ELF-1 (cell line): ENCODE measurements at places on chromosomes 2 and 18.

DNA sequence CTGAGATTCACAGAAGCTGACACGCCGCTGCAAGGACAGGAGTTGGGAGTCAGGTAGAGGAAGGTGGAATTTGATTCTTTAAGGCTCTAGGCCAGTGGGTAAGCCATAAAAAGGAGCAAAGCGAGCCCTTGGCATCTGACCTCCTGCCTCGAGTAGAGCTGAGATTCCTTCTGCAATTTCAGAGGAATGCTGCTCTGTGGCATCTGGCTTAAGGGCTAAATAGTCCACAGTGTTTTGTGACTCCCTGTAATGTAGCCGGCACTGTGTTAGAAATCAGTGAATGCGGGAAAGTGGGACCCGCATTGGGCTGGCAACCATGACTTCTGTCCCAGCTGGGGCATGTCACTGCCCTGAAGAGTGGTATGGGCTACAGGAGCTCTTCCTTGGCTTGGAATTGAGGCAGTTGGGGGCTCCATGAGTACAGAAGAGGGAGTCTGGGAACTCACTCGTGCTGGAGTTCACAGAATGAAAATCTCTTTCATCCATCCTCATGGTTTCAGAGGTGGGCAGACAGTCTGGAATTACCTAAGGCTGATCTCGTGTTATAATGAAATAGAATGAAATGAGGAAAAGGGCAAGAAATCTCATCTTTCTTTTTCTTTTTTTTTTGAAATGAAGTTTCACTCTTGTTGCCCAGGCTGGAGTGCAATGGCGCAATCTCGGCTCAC lies 12.7 kb upstream of the MYCN start:
- DNase-seq = peak; percentile 75

GRCh38 chr18:55732227-55733106 lies 144.5 kb upstream of the TCF4 start:
- no peak for DNase-seq

DNA sequence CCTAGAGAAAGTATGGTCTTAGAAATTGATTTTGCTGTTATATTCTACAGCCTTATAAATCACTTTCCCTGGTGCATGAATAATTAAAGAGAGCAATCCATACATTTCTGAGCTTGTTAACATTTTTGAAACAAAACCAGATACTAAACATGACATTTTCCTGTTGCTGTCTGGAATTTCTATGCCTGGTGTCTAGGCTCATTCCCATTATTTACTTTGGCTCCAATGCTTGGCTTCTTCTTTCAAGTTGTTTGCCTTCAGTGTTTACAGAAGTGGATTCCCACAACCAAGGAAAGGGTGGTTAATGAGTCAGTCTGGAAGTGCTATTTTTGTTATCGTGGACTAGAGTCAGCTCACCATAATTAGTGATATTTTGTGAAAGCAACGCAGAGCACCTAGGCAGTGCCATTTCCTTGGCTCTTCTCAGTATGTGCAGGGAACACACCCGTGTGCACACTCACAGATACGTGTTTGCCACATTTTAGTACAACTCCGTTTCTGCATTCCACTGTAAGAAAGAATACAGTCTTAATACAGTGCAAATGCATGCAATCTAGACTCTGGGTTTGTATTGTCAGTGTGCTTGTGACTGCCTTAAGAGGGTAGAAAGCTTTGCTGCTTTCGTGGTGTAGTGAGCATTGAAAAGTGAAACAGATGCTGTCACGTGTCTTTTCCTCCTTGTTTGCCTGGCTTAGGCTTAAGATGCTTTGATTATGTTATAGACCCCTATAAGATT lies 185.0 kb upstream of the RASGRP3 start:
- no peak for DNase-seq

- DNase-seq = no peak
These were observed 125.9 kb upstream of the NDUFV2 start for GRCh38 chr18:8976606-8977005.

- DNase-seq = no peak
These were observed 154.3 kb downstream of the UXS1 start for GRCh38 chr2:106039634-106040315.

DNA sequence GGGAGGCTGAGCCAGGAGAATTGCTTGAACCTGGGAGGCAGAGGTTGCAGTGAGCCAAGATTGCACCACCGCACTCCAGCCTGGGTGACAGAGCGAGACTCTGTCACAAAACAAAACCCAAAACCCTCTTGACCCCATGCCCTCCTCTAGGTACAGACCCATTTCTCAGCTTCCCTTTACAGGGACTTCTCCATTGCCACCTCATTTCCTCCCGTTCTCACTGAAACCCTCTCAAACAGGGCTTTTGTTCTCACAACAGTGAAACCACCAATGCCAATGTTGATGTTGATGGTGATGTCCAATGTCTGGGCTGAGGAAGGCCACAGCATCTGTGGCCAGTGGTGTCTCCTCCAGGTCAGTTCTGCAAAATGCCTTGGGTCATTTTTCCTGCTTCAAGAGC lies 69.0 kb upstream of the ZCCHC2 start:
- no peak for DNase-seq

GRCh38 chr2:150207979-150208378 lies 279.5 kb downstream of the RND3 start:
- no peak for DNase-seq

DNA sequence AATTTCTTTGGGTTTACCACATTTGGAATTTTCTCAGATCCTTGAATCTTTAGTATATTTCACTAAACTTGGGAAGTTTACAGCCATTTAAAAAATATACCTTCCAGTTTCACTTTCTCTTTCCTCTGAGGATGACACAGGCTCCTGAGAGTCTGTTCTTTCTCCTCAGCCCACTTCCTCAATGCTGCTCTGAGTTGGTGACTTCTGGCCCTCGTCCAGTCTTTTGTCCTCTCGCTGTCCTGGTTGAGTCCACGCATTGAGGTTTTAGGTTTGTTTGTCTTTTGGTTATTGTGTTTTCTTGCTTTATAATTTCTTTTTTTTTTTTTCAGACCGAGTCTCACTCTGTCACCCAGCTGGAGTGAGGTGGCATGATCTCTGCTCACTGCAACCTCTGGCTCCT lies 40.7 kb upstream of the GALR1 start:
- no peak for DNase-seq

DNA sequence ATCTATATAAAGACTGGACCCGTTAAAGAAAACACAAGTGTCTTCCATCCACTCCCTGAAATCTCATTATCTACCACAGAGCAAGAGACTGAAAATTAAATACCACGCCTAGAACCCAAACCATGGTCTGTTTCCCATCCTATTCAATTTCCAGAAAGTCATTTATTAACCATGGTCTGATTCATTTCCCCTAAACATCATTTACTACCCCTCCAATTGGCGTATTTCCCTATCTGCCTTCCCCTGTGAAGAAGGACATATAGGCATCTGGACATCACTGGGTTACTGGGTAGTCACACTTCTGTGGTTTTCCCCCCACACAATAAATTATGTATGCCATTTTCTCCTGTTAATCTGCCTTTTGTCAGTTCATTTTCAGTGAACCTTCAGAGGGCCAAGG lies 30.8 kb downstream of the CCDC93 start:
- DNase-seq = no peak

DNA sequence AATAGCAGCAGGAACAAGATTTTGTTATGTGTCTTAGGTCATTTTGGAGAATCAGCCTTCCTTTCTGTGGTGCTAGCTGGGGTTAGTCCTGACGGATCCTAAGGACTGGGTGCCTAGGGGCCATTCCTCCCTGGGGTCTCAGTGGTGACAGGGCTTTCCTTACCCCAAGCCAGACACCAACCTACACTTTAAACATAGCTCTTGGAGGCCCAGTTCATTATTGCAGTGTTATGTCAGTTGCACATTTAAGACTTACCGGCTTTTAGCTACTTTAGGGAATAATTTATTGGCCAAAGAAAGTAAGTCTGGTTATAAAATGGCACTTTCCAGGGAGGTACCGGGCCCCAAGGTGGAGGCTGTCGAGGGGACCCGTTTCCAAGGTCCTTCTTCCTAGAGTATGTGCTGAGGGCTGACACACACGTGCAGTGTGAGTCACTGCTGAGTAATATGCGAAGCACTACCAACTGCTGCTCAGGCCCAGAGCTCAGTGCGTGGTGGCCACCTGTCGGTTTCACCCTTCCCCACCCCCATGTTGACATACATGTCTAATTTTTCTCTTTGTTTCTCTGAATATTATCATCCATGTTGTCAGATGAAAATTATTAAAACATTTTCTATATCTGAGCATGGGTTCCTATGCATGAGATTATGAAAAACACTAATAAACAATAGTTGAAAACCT lies 37.0 kb upstream of the GRHL1 start:
- peak; percentile 17 for DNase-seq

GRCh38 chr2:239109041-239109927 lies 261.4 kb downstream of the TWIST2 start:
- no peak for DNase-seq

- no peak for DNase-seq
These were observed 58.0 kb upstream of the TMEM247 start for GRCh38 chr2:46421361-46421760.

GRCh38 chr2:241821460-241822263 lies 12.7 kb downstream of the NEU4 start:
- DNase-seq = no peak

DNA sequence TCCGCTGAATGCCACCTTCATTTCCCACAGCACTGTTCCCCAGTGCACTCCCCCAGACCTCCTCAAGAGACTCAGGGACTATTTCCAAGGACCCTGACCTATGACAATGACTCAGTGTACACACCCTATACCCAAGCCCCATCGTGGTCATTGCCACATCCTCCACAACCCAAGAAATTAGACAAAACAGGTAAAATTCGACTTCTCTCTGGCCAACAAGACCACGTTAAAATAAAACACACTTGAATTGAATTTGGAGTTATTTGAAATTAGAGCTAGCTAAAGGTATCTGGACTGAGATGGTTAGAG lies 126.4 kb upstream of the NCK2 start:
- DNase-seq = no peak

DNA sequence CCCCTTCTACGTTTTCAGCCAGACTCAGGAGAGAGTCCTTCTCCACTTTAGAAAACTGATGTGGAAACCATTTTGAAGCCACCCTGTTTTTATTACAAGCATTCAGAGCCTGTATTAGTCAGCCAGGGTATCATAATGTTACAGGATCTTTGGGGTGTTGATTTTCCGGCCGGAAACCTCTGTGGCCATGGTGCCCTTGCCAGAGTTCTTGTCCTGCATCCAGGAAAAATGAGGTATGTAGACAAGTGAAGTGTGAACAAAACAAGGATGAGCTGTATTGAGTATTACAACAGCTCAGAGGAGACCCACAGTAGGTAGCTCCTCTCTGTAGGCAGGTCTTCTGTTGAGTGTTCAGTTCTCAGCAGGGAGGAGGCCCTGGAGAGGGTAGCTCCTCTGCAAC lies 241.0 kb upstream of the COPS8 start:
- no peak for DNase-seq

DNA sequence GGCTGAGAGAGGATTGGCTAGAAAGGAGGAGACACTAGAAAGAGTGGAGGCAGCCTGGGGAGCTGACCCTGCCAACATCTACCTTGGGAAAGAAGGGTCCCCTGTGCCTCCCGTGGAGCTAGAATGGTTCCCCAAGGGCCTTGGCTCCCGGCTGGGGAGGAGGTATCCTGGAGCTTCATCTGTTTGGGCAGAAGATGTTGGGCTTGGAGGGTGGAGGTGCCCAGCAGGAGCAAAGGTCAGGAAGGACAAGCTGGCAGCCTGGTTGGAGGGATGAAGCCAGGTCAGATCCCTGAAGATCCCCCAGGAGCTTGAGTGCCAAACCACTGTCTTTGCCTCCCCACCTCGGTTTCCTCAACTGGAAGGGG lies 2.9 kb downstream of the ATP6V1B1 start:
- no peak for DNase-seq

DNA sequence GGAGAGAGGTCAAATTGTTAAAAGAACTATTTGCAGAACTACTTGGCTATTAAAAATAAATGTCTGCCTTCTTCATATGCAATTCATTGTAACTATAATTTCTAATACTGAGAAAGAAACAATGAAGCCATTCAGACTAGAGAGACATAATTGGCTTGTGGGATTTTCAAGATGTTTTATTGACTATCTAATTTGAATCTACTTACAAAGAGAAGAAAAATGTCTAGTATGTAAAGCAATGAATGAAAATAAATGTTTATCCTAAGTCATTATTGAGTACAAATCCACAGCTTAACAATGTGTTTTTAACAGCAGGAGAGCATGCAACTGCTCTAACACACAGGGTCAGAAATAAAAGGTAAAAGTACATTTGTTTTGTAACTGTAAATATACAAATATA lies 19.2 kb downstream of the RMP24 start:
- no peak for DNase-seq

- no peak for DNase-seq
These were observed 138.2 kb upstream of the PXDN start for GRCh38 chr2:1882471-1882870.

DNA sequence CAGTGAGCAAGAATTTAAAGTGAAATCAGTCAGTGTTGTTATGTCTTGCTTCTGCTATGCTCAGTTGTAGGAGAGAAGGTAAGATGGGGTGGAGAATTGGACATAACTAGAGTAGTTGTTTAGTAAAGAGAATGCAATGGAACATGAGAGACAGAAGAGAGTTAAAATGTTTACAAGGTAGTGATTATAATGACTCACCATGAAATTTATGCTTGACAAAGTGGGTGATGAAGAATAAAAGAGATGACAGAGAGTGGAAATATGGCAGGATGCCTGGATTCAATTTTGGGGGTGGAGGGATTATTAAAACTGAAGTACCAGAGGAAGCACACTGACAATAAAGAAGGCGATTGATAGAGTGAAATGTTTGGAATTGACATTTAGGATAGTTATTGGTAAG lies 10.6 kb downstream of the SCG2 start:
- DNase-seq = no peak

- DNase-seq = no peak
These were observed 59.4 kb downstream of the HK2 start for GRCh38 chr2:74893332-74893731.

DNA sequence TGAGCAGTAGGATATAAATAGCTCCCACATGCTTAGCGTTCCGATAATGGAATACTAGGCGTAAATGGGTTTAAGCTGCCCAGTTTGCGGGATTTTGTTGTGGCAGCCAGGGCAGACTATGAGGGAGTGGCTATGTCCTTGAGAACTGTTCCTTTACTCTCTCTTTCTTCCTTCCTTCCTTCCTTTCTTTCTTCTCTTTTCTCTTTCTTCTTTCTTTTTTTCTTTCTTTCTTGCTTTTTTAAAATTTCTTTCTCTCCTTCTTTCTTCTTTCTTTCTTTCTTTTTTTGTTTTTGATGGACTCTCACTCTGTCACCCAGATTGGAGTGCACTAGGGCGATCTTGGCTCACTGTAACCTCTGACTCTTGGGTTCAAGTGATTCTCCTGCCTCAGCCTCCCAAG lies 9.1 kb upstream of the PRELID3A start:
- DNase-seq = no peak

- DNase-seq = no peak
These were observed 202.7 kb downstream of the CYP26B1 start for GRCh38 chr2:71944806-71945602.

GRCh38 chr2:132814651-132815050 lies 144.6 kb upstream of the LYPD1 start:
- DNase-seq = no peak

GRCh38 chr2:216724190-216724589 lies 28.8 kb upstream of the IGFBP5 start:
- no peak for DNase-seq
